CMK (cell line): ENCODE measurements at places on chromosomes 7 and 10.

DNA sequence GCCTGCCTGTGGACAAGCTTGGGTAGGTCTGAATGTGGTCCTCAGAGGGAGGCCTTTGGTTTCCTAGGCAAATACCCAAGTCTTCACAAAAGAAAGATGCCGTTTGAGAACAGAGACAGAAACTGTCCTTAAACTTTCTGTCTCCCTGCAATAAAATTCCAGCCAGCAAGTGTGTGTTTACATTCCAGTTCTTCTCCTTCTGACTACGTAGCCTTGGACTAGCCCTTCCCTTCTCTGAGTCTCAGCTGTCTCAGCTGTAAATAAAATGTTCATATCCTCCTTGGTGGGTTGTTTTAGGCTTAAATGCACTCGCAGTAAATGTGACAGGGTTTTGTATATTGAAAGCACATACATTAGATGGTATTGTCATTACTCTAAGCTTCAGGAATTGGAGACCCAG lies 561.2 kb upstream of the MKI67 start:
- no peak for DNase-seq

DNA sequence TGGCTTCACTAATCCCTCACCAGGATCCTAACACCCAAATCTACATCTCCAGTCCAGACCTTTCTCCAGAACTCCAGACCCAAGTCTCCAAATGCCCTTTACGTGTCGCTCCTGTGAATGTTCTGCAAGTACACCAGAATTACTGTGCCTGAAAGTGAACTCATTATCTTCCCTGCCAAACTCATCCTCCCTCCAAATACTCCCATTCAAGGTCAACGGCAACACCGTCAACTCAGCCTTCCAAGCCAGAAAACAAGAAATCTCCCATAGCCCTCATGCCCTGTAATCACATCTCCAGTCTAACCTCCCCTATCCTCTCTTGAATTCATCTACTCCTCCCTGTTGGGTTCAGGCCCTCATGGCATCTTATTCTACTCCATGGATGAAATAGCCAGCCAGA lies 12.3 kb downstream of the CREB3L2 start:
- DNase-seq, result no peak

DNA sequence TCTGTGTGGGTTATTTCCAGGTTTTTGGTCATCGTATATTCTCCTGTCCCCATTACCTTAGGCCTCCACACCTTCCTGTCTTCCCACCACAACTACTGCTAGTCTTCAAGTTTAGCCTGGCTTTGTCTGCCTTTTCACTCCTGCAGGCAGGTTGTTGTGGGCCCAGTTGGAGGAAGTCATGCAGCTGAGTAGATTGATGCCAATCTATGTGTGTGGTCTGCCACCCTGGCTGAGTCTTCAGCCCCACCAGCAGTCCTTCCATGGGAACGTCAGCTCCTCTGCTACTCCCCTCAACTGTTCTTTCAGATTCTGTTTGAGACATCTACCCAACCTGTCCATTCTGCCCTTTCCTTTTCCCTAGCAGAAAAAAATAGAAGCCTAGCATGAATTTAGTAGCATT lies 6.3 kb downstream of the RINT1 start:
- peak; percentile 33 for DNase-seq

GRCh38 chr10:110862961-110863360 lies 8.8 kb upstream of the PDCD4 start:
- DNase-seq, result no peak

DNA sequence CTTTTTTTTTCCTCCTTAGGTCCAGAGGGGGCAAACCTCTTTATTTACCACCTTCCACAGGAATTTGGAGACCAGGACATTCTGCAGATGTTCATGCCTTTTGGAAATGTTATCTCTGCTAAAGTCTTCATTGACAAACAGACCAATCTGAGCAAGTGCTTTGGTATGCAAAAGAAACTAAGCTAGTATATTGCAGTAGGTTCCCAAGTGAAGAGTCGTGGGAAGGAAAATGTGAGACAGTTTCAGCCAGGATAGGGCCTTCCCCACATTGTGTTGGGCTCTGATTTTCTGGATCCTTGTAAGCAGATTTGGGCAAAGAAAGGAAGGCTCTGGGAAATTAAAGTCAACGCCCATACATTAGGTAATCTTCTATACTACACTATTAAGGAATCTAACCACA lies 285.6 kb downstream of the USP6NL start:
- no peak for DNase-seq

DNA sequence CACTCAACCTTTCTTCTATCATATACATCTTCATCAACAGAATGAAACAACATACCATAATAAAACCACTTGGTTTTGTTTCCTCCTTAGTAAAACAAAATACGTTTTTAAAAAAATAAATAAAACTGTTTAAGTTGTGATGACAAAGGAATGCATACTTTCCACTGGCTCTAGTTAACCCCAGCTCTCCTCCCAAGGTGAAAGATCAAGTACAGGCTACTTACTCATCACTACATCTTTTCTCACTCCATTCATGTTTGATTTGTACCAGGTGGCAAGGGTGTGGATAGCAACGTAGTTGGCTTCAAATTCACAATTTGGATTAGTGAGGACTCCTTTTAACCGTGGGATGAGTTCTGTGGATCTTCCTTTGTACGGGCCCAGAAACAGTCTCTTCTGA lies 14.7 kb downstream of the OGA start:
- DNase-seq, result no peak

GRCh38 chr10:22319547-22319979 lies 1.3 kb upstream of the BMI1 start:
- DNase-seq, result no peak

- DNase-seq, result no peak
Observed at GRCh38 chr10:132136097-132136521, 50.6 kb upstream of the DPYSL4 start.

DNA sequence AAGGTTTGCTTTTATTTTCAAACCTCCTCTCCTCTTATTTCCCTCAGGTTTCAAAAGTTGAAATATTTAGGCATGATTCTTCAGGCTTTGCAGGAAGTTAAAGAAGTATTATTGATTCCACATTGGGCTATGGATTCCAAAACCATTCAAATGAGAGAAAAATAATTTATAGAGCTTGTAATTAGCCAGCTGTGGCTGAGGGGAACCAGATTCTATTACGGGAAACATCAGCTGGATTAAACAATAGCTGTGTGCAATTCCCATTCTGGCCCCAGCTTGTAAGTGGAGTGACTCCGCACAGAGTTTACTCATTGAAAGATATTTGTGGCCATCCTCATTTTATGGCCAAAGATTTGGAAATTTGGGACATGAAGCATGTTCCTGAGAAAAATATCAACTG lies 77.0 kb upstream of the PHYHIPL start:
- DNase-seq, result no peak

- DNase-seq, result no peak
Observed at GRCh38 chr7:77309714-77310220, 106.4 kb downstream of the GSAP start.

DNA sequence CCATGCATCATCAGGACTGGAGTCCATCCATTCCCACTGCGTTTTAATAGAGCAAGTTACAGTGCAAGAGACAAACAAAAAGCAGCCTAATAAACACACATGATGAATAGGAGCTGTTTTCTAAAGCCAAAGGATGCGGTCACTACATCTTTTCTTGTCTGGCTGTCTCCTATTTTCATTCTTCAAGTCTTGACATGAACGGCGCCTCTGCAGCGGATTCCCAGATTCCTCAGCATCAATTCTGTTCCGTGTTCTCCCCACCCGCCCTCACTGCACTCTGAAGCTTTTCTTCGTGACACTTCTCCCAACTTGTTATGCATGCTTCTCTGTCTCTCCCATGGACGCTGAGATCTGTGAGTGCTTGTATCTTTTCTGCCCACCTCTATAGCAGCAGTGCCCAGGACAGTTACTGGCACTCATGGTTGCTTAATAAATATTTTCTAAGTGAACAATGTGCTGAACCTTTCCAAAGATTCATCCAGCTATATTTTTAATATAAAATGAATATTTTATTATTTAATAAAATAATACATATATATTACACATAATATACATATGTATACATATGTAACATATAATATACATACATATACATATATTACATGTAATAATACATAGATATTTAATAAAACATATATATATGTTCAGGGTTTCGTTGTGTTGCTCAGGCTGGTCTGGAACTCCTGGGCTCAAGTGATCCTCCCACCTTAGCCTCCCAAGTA lies 242.9 kb downstream of the ABCA13 start:
- no peak for DNase-seq

DNA sequence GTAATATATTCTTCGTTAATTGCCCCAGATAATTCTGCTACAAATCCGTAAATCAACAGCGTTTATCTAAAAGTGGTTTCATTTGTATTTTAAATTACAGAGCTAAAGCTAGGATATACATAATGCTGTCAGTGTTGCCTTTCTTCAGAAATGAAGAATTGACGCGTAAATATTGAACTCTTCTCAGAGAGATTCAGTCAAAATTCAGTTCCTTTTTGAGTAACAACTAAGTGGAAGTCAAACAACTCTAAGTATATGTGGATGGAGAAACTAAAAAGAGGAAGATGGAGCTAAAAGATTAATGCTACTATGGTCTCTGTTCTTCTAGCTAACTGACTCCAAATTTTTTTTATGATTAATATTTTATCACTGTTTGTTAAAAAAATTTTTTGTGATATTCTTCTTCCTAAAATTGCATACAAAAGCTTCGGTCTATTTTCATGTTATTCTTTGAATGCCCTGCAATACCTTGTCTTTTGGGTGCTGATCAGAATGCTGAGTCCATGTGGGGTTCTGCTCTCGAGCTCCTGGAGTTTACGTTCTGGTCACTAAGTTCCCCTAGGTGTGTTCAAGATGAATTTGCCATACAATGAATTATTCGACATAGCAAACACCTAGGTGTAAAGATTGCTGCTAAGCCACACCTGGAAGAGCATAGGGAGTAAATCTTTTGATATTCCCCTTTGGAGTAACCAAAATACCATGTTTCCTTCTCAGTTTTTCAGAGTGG lies 20.7 kb downstream of the MDFIC start:
- no peak for DNase-seq

DNA sequence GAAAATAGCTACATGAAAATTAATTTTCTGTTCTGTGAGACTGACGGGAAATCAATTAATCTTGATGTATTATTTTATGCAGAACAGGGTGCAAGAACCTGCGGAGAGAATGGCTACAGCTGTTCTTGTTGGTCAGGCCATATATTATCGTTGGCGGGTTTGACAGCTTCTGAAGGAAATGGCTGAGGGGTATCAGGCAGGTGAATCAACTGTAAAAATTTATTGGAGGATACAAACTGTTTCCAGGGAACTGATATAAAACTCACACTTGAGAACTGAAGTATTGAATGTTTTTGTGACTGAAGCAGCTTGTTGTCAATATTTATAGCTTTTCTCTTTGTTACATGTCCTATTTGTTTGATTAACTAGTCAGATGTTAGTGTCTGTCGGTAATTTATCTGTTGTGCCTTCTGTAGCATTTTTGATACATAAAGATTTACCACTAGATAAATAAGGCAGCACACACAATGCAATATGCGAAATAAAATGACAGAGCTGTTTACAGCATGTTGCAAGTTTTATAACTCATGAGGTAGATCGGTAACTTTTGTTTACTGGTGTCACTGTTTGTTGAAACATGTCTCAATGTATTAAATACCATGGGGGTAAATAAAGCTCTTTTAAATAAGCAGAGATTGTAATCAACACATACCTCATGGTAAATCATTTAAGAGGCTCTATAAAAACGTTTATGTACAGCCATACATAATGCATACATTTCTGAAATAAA lies 308.2 kb downstream of the LRMDA start:
- DNase-seq, result no peak

DNA sequence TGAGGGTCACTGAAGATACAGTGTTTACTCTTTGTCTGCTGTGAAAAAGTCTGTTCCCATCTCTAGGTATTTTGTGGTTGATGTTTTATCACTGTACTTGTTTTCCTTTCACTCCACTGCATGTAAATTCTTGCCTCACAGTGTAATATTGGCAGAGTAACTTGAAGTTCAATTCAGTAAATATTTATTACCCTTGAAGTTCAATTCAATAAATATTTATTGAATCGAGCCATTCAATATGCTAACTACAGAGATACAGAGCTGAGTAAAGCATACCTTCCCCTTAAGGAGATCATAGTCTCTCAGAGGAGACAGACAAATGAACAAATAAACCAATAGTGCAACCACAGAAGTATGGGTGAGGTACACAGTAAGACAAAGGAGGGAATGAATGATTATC lies 9.2 kb downstream of the NUDT13 start:
- DNase-seq, result no peak

DNA sequence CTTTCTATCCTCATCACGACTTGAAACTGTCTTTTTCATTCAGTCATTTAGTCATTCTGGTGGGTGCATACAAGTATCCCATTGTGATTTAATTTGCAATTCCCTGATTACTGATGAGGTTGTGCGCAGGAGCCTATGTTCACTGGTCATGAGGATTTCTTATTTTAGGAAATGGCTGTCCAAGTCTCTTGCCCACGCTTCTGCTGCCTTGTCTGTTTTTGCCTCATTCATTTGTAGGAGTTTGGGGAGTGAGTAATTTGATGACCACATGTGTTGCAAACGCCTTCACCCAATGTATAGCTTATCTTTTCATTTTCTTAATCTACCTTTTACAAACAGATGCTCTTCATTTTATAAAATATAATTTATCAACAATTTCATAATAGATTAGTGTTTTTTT lies 127.3 kb downstream of the ARHGAP22 start:
- DNase-seq, result no peak

GRCh38 chr7:73833251-73833919 lies 2.6 kb downstream of the CLDN4 start:
- DNase-seq, result no peak

GRCh38 chr10:59240582-59241183 lies 64.2 kb downstream of the PHYHIPL start:
- DNase-seq, result peak; percentile 2

DNA sequence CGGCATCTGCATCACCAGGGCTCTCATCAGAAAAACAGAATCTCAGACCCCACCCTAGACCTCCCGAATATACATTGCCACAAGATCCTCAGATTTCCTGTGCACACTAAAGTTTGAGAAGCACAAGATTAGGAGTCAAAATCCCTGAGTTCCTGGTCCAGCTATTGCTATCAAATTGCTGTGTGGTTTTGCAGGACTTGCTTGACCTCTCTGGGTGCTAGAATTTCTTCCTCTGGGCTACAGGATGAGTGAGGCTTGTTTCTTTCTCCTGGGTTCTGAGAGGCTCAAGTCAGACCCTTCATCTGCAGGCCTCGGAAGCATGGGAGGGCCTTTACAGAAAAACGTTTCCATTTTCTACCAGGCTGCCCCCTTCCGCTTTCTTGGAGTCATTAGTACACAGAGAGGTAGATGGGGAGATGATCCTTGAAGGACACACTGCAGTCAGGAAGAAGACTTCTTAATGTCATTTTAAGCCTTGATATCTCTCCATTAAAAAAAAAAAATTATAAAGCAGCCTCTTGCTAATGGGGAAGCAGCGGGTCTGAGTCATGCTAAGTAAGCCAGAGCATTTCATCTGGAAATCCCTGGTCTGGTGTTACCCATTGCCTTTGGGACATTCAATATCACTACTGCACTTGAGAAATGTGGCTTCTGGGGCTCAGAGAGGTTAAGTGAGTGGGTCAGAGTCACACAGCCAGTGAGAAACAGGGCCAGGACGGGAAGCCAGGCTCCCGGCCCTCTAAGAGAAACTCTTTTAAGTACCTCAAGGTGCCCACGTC lies 173.5 kb downstream of the KCNMA1 start:
- no peak for DNase-seq
